HCEC 1CT (cell line): ENCODE measurements at places on chromosomes 2 and 18.
A peak's percentile ranks its signal among the peaks of the same experiment; 100 is the strongest.

- DNase-seq: no peak
Observed at GRCh38 chr18:64244571-64244970, 95.7 kb upstream of the LINC00305 start.

DNA sequence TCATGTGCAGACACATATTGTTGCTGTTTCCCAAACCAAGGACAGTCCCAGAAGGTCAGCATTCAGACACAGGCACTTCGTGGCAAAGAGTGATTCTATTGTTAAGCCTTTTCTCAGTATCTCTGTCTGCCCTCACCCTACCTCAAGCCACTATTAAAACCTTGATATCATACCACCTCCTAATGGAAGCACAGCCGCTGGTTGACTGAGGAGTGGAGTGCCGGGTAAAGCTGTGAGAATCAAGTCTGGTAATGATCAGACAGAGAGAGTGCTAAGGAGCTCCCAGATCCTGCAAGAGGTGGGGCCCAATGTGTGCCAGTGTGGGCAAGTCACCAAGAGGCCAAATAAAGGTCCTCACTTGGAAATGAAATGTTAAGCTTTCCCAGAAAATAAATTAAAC lies 819.5 kb downstream of the BCL11A start:
- DNase-seq: no peak

DNA sequence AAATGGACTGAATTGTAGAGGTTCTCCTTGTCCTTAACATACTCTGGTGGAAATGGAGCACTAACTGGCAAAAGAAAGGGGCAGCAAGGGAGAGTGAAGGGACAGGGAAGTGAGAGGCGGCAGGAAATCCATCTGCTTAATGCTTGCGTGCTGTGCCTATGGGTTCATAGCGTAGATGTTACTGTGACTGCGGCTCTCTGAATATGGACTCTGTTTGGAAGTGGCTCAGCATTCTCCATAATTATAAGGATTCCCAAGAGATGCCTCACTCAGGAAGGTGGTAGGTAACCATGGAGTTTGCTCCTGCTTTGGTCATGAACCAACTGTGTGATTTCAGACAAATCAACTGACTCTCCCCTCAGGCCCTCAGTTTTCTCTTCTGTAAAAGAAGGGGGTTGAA lies 50.0 kb downstream of the MYO3B start:
- DNase-seq: no peak

GRCh38 chr18:77895250-77895649 lies 645.6 kb downstream of the GALR1 start:
- DNase-seq: no peak

DNA sequence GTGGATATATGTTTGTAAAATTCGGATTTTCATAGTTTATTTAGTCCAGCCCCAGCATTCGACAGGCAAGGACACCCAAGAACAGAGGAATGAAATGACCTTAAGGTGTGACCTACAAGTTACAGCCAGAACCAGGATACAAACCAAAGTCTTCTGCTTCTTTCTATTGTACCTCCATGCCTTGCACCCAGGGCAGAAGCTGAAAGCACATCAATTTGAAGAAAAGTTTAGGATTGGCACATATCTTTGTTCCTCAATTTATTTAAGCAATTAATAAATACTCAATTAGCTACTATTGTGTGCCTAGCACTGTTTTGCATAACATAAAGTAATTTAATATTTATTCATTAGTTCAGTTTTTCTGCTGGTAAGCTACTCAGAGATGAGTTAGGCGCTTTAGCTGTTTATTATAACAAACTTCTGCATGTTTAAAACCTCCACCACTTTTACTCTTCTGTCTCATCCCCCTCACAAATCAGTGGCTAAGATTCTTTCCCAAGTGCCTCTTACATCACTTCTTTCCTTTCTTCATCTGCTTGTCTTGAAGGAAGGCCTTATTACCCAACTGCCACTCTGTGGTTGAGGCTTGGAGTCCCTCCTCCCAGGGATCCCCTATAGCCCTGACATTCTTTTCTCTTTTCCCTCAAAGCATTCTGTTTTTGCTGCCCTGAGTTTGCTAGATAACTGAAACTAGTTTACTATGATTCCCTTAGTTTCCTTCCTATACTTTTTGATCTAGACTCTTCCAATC lies 37.1 kb upstream of the DARS1 start:
- no peak for DNase-seq

DNA sequence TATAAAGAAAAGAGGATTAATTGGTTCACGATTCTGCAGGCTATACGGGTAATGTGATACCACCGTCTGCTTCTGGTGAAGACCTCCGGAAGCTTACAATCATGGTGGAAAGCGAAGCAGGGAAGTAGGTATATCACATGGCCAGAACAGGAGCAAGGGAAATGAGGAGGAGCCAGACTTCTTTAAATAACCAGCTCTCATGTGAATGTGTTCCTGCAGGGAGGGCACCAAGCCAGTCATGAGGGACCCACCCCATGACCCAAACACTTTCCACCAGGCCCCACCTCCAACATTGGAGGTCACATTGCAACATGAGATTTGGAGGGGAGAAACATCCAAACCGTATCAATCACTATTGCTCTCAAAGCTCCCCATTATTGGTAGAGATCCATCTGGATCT lies 61.8 kb downstream of the EFEMP1 start:
- DNase-seq: peak; percentile 22

DNA sequence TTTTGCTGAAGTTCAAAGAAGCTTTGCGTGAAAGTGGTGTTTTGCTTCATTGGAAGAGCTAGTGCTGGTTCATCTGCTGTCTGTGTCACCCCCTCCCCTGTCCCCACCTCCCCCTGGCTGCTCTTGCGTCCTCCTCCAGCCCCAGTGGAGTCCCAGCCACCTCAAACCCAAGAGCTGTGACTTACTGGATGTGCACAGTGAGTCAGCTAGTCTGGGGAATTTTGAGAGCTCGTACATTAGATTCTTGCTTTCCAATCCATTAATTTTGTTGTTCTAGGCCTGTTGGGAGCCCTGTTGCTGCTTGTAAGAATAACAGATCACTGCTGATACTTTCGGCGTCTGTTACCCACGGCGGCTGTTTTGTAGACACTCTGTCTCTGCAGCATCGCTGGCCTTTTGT lies 412.1 kb downstream of the TSN start:
- DNase-seq: no peak

DNA sequence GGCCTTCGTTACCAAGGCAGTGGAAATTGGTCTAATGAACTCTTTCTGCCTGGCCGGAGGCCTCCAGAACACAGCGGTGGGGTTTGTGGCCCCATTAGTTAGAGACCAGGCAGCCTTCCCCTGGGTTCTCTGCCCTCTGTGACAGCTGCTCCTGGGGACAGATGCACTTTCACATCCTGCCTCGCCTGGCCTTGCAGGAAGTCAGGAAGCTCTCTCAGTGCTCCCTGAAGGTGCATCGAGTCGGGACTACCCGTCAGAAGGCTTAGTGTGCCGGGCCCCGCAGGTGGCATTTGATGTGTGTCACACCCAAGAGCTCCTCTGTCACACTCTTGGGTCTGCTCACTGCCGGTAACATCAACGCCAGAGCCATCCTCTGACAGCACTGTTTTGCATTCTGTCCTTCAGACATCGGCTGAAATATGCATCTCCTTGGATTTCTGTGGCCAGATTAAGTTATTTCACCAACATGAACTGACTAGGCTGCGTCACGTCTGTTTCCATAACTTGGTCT lies 158.3 kb downstream of the LDLRAD4 start:
- no peak for DNase-seq

DNA sequence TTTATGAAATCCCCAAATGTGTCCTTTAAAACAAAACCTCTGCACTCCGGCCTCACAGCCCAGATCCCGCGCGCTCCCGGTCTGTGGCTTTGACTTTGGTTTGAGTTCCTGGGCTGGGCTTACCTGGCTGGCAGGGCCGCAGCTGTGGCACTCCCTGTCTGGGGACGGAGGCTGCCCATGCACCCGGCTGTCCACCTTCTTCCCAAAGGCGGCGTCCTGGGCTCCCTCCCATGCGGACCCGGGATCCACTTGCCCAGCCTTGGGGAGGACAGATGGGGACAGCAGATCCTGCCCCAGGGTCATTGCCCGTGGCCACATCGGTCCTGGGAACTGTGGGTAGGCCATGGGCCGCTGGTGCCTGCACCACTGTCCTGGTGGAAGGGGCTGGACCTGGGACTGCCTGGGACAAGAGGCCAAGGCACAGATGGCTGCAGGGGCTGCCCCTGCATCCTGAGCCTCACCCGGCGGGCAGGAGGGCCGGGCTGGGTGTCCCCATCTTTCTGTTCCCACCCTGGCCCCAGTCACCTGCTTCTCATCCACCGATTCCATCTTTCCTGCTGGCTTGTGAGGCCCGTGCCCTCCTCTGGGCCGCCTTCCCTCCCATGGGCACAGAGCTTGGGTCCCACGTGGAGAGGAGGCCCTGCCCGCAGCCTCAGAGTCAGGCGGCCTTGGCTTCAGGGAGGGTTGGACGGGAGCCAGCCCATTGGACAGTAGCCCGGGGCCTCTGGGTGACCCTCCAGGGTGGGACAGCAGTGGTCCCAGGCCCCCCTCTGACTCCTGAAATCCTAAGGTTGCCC lies 27.7 kb downstream of the NFATC1 start:
- no peak for DNase-seq

DNA sequence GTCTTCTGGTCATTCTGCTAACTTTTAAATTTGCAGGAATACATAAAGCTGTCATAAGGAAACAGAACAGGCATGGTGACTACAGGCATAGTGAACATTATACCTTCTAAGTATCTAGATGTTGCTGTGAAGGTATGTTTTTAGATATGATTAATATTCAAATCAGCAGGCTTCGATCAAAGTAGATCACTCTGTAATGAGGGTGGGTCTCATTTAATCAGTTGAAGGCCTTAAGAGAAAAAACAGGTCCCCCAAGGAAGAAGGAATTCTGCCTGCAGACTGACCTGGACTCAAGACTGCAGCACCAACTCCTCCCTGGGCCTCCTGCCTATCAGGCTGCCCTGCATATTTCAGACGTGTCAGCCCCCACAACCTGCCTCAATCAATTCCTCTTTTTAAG lies 104.0 kb downstream of the L3MBTL4 start:
- DNase-seq: no peak

- DNase-seq: no peak
Observed at GRCh38 chr2:12009323-12009905, 263.0 kb downstream of the LPIN1 start.

DNA sequence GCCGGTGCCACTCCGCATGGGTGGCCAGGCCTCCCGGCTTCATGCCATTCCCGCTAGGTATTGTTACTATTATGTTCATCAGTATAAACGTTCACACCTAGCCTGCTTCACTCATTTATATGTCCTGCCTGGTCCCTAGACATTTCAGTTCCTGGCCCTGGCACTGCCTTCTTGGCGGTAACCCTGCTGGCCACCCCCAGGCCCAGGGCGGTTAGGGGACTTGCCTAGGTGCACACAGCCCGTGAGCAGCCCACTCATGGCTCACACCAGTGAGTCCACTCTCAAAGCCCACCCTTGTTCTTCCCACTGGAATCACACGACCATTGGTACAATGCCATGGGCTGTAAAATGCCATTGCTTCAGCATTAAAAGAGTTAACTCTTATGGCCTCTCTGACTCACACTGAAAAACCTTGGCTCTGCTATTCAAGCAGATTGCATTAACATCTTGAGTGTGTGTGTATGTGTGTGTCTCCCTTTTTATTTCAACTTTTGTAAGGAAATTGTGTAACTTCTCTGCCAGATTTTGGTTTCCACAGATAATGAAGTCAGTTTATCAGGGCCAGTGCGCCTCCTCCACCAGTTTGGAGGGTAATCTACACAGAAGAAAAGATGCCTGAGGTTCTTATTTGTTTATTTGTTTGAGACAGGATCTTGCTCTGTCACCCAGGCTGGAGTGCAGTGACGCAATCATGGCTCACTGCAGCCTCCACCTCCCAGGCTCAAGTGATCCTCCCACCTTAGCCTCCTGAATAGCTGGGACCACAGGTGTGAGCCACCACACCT lies 74.2 kb downstream of the RAB31 start:
- DNase-seq: peak; percentile 95

DNA sequence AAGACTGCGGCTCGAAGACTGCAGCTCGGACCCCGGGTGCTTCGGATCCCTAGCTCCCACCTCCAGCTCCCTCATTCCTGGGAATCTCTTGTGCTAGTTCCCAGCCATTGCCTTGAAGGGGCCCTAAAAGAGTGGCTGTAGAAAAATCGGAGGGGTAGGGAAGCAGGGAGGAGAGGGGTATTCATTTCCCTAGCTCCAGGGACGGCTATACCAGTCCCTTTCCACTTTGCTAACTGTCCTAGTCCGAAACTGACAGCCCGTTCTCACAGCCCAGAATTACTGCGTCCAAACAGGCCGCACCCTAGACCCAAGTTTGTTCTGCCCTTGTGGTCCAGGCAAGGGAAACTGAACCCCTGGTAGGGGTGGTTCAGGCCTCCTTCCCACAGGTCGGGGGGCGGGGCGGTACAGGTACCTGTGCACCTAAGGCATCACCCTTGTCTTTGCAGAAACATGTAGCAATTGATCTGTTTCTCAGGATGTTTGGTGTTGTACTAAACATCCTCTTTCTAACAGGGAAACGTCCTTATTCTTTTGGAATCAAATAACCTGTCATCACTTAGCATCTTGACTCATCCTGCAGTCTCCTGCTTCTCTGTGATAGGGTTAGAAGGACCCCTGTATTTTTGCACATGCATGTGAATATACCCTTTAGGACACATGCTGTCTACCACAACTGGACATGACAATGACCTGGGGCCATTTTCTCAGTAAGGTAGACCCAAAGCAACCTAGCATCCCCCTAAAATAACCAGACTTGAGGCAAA lies 4.0 kb downstream of the EMX1 start:
- no peak for DNase-seq

DNA sequence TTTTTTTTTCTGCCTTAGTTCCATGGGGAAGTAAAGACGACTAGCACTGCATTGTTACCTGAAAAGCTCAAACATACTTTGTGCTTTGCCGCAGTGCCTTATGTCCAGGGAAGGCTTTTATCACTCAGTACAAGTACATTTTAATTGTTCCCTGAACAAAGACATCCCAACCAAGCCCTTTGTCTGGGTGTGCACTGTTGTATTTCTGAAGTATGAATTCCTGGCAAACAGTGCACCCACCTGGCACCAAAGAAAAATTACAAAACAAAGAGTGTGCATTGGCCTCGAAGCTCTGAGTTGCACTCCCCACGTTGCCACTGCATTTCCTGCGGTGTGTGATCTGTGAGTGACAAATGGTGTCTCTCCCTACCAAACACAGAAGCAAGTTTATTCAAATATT lies 858.5 kb upstream of the PIK3C3 start:
- DNase-seq: no peak

DNA sequence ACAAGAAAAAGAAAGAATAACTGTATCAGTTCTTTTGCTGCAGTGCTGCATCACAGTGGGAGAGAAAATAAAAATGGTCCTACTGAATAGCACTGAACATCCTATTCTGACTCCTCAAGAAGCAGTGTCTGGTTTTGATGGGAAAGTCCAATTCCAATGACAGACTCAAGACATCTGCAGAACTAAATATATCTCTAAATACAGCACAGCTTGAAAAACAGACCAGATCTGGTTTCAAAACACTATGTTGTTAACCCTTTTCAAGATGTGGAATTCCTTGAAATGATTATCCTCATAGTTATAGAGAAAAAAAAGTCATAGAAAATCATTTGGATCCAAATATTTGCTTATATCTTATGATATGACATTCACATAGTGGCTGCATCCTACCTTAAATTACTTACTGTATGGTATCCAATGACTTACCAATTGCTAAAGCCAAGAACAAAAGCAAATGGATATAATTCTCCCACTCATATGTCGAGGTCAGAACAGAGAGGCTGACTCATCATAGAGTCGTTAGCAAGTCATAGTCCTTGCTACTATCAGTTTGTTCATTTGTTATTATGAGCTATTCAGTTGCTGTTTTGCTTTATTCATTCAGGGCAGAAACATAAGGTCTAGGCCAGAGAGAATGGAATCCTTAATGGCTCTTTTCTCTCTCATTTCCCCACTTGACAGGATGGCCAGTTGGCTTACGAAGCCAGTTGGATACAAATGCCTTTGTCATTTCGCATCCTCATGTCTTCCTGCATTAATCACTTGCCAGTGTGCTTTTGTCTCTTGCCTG lies 62.5 kb upstream of the ACVR2A start:
- DNase-seq: peak; percentile 71
